ENCODE measurements at places on chromosomes 3 and 15.

DNA sequence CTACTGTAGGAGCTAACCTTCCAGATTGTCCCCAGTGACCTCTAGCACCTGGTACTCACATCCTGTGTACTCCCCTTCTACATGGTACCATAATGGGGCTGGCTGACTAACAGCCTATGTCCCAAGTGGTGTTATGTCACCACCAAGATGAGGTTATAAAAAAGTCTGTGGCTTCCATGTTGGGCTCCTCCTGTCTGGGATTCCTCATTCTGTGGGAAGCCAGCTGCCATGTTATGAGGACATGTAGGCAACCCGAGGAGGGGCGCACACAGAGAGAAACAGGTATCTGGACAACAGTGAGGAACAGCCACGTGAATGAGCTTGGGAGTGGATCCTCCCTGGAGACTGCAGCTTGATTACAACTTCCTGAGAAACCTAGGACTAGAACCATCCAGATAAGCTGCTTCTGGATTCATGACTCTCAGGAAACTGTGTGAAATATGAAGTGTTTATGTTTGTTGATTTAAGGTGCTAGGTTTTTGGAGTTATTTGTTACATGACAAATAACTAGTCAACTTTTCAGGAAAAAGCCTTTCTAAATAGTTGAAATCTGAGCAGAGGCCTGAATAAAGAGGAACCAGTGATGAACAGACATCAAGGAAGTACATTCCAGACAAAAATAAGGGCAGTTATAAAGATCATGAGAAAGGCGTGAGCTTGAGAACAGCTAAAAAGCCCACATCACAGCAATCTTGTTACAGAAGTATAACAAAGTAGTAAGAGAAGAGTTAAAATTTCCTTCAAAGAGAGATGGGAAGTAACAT, 21.7 kb downstream of the GOLIM4 start:
- DNase-seq: no peak

GRCh38 chr15:76714950-76715349, 190.2 kb downstream of the SCAPER start:
- no peak for DNase-seq

DNA sequence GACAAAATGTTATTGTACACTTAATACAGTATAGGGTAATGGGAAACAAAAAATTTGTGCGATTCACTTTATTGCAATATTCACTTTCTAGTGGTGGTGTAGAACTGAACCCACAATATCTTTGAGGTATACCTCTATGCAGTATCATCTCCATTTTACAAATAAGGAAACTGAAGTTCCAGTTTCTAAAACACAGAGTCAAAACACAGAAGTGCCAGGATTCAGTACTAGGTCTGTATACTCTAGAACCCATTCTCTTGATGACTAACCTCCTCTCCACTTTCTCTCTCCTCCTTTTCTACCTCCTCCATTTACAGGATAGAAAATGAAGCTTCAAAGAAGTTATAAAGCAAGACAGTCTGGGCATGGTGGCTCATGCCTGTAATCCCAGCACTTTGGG, 62.2 kb downstream of the MB21D2 start:
- DNase-seq: no peak

GRCh38 chr15:35181538-35181937, 96.4 kb upstream of the NANOGP8 start:
- DNase-seq: peak; percentile 1

- no peak for DNase-seq
Observed at GRCh38 chr3:14297305-14297704, 105.1 kb upstream of the SLC6A6 start.

GRCh38 chr3:112412494-112412893, 79.5 kb downstream of the CD200 start:
- DNase-seq: no peak

DNA sequence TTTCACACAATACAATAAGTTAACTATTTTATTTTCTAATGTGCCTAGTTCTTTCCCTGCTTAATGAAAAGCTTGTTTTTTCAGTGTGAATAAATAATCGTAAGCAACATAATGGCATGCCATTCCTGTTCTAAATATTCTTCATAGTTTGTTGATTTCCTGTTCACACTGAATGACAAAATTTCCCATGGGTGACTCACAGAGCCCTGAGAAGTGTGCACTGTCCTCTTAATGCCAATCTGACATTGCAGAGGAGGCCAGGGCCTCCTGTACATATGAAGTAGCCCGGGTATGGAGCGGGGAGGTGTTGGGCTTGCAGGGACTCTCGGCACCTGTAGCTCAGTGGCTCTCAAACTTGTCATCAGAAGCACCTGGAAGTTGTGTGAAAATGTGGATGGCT, 24.3 kb downstream of the CCR3 start:
- DNase-seq: no peak

DNA sequence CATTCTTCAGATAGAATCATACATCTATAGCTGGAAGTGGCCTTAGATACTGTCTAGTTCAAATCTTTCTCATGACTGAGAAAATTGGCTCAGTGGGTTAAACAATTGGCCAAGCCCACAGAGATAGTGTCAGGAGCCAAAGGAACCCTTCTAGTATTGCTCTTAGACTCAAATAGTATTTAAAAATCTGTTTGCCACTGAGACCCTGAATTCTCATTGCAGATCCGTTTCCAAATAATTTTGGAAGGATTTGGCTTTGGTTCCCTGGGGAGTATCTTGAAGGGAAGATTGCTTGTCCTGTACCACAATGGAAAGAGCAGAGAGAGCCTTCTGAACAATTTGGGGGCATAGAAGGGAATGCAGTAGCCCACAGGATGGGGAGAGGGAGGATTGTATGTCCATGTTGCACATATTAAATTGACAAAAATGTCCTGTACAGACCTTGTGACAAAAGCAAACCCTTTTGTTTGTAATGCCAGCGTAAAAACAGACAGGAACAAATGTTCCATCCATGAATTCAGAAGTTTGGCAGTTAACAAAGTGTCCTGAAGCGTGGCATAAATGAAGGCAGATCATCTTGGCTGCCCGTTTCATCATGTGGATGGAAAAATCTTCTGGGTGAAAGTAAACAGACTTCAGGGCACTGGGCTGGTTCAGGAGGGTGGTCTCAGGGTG, 156.4 kb upstream of the RASGRP1 start:
- DNase-seq: no peak

- DNase-seq: no peak
Observed at GRCh38 chr3:123724306-123724705, 139.5 kb upstream of the HACD2 start.

GRCh38 chr3:101281521-101282030, 38.8 kb downstream of the IMPG2 start:
- no peak for DNase-seq

DNA sequence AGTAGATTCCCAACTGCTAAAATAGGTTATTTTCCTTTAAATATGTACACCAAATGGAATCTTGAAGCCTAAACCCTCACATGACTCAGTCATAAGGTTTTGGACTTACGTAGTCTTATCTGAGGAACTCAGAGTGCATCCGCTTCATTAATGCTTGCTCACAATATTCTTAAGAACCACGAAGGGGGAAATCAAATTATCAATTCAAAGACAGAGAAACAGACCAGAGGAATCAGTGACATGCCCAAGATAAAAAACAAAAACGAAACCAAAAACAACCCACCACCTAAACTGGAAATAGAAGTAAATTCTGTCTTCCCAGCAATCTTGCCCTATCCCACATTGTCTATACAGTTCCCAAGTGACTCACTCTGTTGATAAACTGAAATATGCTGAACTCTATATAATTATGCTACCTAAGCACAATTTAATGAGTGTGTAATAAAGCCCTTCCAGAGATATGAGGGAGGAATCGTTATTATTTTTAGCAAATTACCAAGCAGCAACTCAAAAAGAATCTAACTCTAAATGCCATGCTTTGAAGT, 135.4 kb upstream of the CBLB start:
- DNase-seq: no peak

- peak; percentile 85 for DNase-seq
Observed at GRCh38 chr15:66931768-66932633, 133.4 kb upstream of the SMAD3 start.

DNA sequence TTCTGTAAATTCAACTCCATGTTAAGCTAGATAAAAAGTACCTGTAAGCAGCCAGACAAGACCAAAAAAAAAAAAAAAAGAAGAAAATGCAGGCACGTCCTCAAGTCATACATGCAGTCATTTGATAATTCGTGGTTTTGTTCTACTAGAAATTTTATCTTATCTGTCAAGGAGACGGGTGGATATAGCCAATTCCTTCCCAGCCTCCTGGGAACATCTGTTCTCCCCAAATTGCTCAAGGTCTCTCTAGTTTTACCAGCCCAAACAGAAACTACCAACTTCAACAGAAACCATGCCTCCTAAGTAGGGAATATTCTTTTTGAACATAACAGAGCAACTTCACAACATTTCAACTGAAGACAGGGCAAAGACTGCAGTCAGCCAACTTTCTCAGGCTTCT, 19.5 kb downstream of the RYK start:
- no peak for DNase-seq

DNA sequence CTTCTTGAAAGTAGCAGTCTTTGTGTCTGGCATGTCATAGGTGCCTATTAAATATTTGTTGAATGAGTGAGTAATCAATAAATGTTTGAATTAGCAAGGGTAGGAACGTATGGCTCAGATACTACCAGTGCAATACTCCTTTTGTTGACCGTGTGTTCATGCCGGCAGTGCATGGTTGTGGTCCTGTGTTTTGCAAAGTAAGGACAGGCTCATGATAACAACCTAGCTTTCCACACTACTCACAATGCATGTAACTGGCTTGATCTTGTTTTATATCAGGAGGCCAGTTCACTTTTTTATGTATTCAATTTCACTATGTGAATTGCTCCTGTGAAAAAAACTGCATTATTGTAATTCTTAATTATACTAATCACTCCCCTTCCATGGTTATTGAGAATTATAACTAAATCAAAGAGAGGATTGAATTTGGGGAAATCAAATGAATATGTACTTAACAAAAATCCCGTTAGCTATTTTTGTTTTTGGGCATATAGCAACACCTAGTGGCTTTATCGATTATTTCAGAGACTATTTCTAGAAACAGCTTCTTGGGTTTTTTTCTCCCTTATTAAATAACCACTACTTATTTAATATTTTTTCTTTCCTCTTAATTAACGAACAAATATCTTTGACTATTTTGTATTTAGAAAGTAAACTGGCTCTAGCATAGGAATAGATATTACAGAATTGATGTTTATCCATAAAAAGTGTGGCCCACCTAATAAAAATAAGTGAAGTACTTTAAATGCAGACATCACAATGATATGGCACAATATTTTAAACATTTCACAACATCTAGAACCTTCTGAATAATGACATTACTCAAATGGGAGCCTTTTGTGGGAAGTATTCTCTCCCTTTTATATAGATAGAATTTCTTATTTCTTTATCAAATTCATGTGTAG, 218.5 kb downstream of the BBX start:
- peak; percentile 42 for DNase-seq

GRCh38 chr3:70561796-70562195, 249.4 kb upstream of the MDFIC2 start:
- no peak for DNase-seq

- peak; percentile 81 for DNase-seq
Observed at GRCh38 chr3:112327371-112327951, 5.5 kb upstream of the CD200 start.

- peak; percentile 46 for DNase-seq
Observed at GRCh38 chr3:121757087-121757811, 7.7 kb upstream of the GOLGB1 start.

DNA sequence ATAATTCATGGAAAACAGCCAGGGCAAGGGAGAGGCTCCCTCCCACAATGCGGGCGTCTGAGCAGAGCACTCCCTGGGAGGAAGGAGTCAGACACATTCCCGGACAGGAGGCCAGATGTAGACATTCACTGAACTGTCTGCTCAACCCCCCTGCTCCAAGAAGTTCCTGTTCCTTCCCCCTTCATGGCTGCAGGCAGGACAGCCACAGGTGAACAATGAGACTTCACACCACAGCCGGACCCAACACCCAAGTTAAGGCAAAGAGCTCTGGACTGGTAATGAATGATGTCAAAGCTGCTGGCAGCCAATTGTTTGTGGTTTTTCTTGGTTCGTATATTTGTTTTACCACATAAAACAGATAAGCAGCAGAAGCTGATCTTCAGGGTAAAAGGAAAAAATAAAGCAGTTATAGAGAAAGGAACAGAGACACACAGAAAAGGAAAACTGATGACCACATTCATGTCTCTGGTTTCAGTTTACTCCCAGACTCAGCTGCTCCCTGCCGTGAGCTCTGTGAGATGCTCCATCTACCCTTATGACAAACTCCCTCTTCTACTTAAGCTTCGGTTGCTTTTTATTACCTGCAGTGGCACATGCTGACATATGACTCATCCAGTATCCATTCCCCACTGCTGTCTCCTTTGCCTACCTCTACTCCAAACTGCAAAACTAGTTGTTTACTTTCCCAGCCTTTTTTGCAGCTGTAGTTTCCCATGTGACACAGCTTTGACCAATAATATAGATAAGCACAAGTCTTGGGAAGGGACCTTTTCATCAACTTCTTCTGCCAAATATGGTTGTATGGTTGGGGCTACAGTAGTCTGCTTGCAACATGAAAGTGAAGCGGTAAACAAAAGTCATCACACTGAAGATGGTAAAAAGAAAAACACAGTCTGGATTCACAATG, 33.1 kb downstream of the DZIP1L start:
- DNase-seq: peak; percentile 91

DNA sequence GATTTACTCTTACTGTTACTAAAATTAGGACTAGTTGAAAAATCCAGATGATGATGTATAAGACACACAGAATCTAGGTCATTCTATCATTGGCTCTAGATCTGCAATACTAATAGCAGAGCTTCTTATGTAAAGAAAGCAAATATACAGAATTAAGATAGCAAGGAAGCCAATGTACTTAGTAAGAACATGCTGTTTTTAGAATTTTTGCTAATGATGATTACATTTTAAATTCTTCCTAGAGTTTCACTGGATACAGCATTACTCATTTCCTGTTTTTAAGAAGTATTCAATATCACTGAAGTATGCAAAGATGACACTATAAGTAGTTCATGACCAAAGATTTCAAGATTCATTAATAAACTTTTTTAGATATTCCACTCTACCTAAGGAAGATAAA, 60.7 kb downstream of the CFAP20DC start:
- no peak for DNase-seq

DNA sequence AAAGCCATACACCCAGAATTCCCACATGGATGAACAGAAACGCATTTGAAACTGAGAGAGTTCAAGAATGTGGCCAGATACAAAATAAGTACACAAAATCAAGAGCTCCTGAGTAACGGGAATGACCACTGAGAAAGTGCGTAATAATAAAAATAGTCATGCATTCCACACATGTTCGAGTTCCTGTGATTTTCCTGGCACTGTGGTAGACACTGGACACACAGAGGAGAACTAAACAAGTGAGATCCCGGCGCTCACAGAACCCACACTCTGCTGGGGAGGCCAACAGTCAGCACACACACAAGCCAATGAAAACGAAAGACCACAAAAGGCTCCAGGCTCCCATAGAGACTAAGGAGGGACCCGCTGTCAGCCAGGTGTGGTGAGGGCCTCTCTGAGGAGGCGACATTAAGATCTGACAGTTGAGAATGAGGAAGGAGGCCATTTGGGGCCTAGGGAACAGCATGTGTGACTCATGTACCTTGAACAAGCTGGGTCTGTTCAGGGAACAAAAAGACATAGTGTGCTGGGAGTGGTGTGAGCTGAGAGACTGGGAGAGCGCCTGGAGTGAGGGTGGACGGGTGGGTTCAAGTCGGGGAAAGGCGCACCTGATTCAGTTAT, 5.1 kb downstream of the FAM107A start:
- no peak for DNase-seq

GRCh38 chr15:97156739-97157265, 803.7 kb upstream of the ARRDC4 start:
- no peak for DNase-seq

Measured in DMS53 (cell line).